Stimulated activated CD8-positive, alpha-beta memory T cell treated with anti-CD3 and anti-CD28 coated beads, Interleukin-7, amount 100 ng/mL, for 1 hour (primary cell): ENCODE measurements at places on chromosomes 1 and 21.

DNA sequence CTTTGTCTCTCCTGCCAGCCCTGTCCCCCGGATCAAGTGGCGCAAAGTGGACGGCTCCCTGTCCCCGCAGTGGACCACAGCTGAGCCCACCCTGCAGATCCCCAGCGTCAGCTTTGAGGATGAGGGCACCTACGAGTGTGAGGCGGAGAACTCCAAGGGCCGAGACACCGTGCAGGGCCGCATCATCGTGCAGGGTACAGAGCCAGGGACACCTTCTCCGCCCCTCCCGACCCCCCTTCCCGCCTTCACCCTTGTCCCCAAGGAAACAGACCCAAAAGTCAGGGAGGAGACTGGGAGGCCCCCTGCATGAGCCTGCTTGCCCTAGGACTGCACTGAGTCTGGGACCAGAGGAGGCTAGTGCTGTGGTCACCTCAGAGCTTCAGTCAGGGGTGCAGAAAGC is 18.2 kb downstream of the CNTN2 start:
- DNase-seq, result no peak

GRCh38 chr1:156126043-156126629 is 11.6 kb downstream of the LMNA start:
- DNase-seq, result peak; percentile 33

DNA sequence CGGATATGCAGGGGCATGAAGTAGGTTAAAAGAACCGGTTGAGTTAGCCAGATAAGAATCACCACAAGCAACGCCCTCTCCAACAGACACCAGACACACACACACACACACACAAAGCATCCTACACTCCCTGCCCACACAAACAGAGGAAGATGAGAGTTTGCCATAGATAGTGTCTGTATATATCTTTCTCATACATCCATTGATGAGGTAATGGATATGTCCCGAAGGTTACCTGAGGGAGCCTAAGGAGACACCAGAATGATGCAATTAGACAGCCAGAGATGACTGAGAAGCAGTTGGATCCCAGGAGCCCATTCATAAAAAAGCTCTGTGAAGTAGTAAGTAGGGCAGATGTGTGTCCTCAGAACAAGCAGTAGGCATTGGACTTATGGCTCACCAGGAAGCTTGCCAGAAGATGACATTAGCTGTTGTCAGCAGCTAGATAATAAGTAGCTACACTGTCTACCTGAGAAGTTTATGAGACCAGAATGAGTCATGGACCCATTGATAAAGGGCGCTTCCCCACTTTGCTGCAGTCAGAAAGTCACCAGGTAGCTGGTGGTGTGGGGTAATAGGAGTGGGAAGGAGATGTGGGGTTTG is 247.0 kb downstream of the KCNT2 start:
- no peak for DNase-seq

DNA sequence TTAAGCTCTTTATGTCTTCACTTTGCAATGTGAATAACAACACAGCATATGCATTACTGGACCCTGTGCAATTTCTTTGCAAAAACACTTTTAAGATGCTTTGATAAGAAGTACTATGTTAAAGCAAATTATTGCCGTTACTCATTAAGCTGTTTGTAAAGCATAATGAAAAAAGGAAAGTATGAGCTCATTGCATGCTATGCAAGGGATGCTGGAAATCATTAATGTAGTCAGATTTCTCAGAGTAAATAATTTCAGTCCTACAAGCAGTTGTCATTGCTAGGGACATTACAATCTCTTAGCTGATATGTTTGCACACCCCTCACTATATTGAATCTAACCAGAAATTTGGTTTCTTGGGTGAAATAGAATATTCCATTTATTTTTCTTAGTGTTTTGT is 982.5 kb upstream of the ADGRL2 start:
- no peak for DNase-seq

DNA sequence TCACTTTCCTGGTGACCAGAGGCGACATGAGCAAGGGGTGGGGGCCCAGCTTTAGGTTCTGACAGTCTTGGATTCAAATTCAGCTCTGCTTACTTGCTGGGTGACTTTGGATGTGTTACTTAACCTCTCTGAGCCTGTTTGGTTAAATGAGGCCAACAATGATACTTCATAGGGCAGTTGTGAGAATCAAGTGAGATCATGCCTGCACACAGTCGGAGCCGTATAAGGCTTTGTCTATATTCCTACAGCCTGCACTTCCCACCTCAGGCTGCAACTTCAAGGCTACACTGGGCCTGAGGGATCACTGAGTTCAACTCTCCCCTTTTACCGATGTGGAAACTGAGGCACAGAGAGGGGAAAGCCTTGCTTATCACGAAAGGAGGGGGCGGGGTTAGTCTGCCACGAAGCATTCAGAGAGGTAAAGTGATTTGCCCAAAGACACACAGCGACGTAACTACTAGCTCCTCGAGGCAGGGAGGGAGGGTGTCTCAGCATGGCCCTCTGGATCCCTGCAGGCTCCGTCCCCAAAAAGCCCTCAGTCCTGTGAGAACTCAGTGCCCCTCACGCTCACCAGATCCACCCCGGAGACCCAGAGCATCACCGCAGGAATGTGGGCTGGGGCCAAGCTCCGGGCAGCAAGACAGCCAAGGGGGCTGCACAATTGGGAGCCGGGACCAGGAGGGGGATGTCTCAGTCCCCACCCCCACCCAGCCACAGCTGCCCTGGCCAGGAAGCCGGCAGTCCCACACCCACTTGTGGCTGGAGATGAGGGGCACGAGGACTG is 25.0 kb downstream of the SDC3 start:
- no peak for DNase-seq
